ENCODE measurements at places on chromosomes 2 and 18. TPM values are rescaled to one million over a fixed set of nuclear protein-coding genes. Genes with fewer than 3 reads are reported as not detected.

CCT7 gene
- total RNA-seq = 446 TPM

GRCh38 chr2:37394263-37394662 is 49.8 kb downstream of the QPCT start:
- no peak for DNase-seq

GRCh38 chr18:67260841-67261240 is 255.7 kb downstream of the DSEL start:
- no peak for DNase-seq

GRCh38 chr2:53460347-53460746 is 307.3 kb upstream of the CHAC2 start:
- no peak for DNase-seq

- no peak for DNase-seq
Measured at GRCh38 chr2:19299522-19299921, 58.9 kb downstream of the OSR1 start.

- DNase-seq = no peak
Measured at GRCh38 chr2:7019191-7019590, 102.0 kb downstream of the RNF144A start.

DNA sequence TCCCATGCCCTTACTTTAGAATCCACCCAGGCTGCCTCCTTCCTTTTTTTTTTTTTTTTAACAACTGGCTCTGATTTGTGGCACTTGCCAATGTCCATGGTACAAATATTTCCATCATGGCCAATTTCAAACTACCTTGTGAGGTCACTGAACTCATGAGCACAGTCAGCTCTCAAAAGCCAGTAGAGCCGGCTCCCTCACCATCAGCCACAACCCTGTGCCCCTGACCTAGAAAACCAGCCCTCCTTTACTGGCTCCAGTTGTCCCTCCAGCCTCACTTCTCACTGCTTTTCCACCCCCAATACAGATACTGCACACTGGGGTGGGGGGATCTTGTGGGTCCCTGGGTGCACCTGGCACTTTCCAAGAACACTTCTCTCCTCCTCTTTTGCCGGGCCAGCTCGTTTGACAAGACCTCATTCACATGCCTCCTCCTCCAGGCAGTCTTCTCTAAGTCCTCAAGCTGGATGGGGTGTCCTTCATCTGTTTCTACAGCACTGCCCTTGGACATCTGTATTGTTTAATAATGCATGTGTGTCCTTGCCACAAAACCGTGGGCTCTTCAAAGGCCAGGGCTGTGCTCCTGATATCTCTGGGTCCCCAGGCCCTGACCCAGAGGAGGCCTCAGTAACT is 35.5 kb downstream of the SDC1 start:
- no peak for DNase-seq

DNA sequence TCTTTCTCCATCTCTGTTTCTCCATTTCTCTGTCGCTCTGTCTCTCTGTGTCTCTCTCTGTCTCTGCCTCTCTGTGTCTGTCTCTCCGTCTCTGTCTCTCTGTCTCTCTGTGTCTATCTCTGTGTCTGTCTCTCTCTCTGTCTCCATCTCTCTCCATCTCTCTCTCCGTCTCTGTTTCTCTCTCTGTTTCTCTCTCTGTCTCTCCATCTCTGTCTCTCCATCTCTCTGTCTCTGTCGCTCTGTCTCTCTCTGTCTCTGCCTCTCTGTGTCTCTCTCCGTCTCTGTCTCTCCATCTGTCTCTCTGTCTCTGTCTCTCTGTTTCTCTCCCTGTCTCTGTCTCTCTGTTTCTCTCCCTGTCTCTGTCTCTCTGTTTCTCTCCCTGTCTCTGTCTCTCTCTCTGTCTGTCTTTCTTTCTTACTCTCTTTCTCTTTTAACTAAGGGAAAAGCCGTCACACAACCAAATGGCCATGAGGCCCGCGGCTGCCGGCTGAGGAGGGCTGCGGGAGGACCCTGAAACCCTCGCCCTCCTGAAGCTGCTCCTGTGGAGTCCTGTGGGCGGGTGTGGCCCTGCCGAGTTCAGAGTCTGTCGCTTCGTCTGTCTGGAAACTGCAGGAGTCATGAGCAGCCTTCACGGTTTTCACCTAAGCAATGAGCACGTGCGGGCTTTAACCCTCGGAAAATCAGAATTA is 29.3 kb downstream of the NFATC1 start:
- DNase-seq = no peak

DNA sequence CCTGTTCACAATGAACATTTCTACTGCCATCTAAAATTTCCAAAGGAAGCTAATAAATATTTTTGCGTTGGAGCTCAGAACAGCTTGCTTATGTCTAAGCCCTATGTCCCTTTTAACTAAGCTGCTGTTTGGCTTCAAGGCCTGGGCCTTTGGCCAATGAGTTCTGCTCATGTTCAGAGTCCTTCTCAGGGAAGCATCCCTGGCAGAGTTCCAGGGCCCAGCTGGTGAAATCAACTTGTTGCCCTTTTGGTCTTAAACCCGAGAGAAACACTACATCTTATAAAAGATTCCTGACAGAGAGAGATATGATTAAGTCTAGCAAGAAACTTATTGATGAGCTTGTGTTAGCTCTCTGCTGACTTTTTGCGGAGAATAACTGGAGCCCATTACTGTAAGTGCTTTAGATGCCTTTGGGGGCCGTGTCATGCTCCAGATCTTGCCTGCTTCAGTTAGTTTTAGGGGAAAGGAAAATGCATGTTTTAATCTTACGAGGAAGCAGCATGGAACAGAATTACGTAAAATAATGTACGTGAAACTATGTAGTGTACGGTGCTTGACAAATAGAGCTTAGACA is 102.5 kb upstream of the NOSTRIN start:
- DNase-seq = no peak

CAPN14 gene
- total RNA-seq = 0.47 TPM

DNA sequence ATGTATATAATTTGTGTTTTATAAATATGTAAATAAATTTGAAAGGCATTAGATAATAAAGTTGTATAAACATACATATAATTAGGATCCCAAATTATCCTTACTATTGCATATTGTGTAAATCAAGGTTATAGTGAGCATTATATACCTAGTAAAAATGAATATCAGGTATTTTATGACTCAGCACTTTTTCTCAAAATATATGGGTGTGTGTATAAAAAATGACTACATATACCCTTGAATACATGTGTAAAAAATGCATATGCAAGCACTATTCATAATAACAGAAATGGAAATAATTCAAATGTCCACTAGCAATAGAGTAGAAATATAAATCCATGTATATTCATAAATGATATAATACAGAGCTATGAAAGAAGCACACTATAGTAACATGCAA is 870.9 kb upstream of the CNTNAP5 start:
- no peak for DNase-seq

DNA sequence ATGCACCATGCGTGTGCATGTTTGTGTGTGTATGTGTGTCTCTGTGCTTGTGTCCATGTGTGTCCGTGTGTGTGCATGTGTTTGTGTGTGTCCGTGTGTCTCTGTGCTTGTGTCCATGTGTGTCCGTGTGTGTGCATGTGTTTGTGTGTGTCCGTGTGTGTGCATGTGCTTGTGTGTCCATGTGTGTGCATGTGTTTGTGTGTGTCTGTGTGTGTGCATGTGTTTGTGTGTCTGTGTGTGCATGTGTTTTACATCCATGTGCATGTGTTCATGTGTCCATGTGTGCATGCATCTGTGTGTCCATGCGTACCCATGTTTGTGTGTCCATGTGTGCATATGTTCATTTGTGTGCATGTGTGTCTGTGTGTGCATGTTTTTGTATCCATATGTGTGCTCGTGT is 100.5 kb downstream of the LBH start:
- DNase-seq = no peak

- no peak for DNase-seq
Measured at GRCh38 chr2:8626572-8626971, 55.3 kb upstream of the ID2 start.

GRCh38 chr2:55992455-55992854 is 68.9 kb upstream of the EFEMP1 start:
- DNase-seq = no peak

Measured in neural crest cell (in vitro differentiated cells).